ENCODE measurements at places on chromosomes 4 and X. TPM values are rescaled to one million over a fixed set of nuclear protein-coding genes. Genes with fewer than 3 reads are reported as not detected.

DNA sequence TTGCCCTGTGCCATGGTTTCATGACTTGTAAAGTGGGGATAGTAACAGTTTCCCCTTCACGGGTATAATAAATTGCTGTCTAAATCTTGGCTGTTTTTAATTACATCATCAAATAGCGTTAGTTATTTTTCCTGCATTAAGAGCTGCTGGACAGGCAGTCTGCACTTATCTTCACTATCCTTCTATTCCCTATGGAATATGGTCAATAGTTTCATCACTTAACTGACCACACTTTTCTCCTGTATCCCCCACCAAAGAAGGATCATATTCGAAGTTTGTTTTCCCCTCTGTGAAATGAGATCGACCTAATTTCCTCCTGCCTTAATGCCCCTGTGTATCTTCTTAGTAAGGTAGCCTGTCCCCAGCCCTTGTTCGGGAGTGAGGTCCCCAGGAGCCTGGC is 133.2 kb downstream of the SHROOM3 start:
- no peak for DNase-seq

GRCh38 chr4:52015366-52015765 is 4.8 kb downstream of the LRRC66 start:
- peak; percentile 20 for DNase-seq

- no peak for DNase-seq
Measured at GRCh38 chr4:169109035-169109675, 99.1 kb upstream of the CBR4 start.

GRCh38 chr4:187354740-187355139 is 631.1 kb upstream of the FAT1 start:
- no peak for DNase-seq

DNA sequence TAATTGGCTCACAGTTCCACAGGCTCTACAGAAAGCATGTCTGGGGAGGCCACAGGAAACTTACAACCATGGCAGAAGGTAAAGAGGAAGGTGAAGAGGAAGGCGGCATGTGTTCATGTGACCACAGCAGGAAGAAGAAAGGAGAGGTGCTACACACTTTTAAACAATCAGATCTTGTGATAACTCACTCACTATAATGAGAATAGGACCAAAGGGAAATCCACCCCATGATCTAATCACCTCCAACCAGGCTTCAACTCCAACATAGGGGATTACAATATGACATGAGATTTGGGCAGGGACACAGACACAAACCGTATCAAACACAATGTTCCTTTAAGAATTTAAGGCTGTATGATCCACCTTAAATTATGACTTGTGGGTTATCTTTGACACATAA is 10.5 kb upstream of the PGM2 start:
- DNase-seq, result no peak

DNA sequence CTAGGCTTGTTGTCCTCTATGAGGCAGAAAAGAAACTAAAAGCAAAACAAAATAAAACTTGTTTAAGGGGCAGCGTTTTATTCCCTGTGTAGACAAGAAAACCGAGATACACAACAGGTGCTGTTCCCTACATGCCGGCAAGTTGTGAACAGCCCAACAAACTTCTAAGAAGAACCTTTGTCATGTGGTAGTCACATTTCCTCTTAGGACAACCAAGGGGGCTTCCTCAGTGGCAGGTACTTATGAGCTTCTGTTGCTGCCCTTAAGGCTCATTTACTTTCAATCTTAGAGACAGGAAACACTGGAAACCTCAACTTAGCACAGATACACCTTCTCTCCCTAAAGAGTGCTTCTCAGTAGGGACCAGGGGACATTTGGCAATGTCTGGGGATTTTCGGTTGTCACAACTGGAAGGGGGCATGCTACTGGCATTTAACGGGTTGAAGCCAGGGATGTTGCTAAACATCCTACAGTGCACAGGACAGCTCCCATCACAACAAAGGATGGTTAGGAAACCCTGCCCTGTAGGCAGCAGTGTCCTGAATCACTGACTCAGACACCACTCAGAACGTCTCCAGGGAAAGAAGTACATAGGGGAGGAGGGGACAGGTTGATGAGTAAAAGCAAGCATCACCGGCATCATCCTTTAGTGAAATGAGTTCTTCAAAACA is 111.0 kb downstream of the ASB9 start:
- DNase-seq, result no peak

- DNase-seq, result no peak
Measured at GRCh38 chr4:110164856-110165255, 33.6 kb downstream of the ELOVL6 start.

- no peak for DNase-seq
Measured at GRCh38 chrX:135431886-135432285, 10.1 kb downstream of the SMIM10L2A start.

- no peak for DNase-seq
Measured at GRCh38 chrX:101693476-101693875, 33.8 kb upstream of the ARMCX2 start.

GRCh38 chrX:252244-252956 is 28.8 kb upstream of the PLCXD1 start:
- DNase-seq, result no peak

GRCh38 chrX:40721489-40722106 is 13.7 kb downstream of the MED14 start:
- DNase-seq, result no peak

DNA sequence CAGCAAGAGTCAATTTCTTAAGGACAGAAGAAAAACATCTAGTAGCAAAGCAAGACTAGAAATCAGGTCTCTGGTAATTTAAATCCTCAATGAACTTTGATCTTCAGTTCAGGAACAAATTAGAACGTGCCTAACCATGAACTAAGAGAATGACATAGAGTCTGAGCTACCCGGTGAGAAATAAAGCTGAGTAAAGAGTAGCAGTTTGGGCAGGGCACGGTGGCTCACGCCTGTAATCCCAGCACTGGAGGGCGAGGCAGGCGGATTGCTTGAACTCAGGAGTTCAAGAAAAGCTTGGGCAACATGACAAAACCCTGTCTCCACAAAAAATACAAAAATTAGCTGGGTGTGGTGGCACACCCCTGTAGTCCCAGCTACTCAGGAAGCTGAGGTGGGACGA is 37.7 kb downstream of the ACE2 start:
- no peak for DNase-seq

DNA sequence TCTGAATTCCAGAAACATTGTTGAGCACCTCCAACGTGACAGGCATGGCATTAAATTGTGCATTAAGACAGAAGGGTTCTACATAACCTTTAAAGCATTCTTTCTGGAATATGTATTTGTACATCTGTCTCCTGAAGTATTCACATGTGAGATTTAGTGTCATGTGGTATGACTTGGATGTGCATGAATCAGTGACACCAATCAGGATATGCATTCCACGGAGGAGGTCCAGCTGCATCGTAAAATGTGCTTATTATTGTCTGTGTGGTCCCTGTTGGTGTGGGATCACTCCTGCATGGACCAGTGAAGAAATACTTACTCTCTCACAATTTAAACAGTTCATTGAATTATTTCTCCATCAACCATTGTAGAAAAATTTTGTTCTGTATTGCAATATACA is 149.0 kb downstream of the MID1 start:
- DNase-seq, result no peak

GRCh38 chrX:113868177-113868576 is 715.7 kb upstream of the HTR2C start:
- DNase-seq, result peak; percentile 34

GRCh38 chrX:20802036-20802435 is 535.3 kb upstream of the RPS6KA3 start:
- no peak for DNase-seq

GRCh38 chrX:40117715-40118285 is 20.0 kb upstream of the BCOR start:
- DNase-seq, result no peak

DNA sequence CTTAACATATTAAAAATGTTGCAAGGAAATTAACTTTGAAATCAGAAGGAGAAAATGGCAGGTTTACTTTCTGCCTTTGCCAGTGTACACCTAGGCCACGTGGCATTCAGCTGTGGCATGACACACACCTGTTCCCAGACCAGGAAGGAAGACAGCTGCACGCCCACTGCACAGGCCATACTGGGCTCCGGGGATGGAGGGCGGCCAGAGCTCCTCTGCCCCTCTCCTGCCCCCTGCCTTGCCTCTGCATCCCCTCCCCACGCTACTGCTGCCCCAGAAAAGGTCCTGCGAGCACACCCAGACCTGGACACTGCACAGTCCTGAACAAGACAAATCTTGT is 68.4 kb downstream of the GATB start:
- no peak for DNase-seq

GRCh38 chr4:112511093-112511802 is 4.7 kb downstream of the NEUROG2 start:
- DNase-seq, result no peak

- DNase-seq, result no peak
Measured at GRCh38 chrX:2875798-2876399, 47.2 kb downstream of the GYG2 start.

Gene CXCL9
- not detected for polyA plus RNA-seq

Gene SMIM10
- polyA plus RNA-seq, result 5.5 TPM

Gene SOX3
- polyA plus RNA-seq, result 0.24 TPM

Gene SSX4
- polyA plus RNA-seq, result not detected

Gene TMEM31
- polyA plus RNA-seq, result 1.7 TPM

Gene CYLC1
- polyA plus RNA-seq, result not detected

Gene JCHAIN
- 0.61 TPM for polyA plus RNA-seq

Gene SPCS3
- polyA plus RNA-seq, result 39.0 TPM

Gene FAM241A
- 4.3 TPM for polyA plus RNA-seq

Gene MAGIX
- polyA plus RNA-seq, result 10.0 TPM

Gene MAP3K15
- 2.8 TPM for polyA plus RNA-seq

Gene XAGE1A
- polyA plus RNA-seq, result not detected

Gene STAP1
- polyA plus RNA-seq, result 0.10 TPM
